NCI-H524 (cell line): ENCODE measurements at places on chromosomes 7 and 10.

GRCh38 chr10:71234970-71235685 is 22.8 kb downstream of the UNC5B start:
- DNase-seq, result no peak

DNA sequence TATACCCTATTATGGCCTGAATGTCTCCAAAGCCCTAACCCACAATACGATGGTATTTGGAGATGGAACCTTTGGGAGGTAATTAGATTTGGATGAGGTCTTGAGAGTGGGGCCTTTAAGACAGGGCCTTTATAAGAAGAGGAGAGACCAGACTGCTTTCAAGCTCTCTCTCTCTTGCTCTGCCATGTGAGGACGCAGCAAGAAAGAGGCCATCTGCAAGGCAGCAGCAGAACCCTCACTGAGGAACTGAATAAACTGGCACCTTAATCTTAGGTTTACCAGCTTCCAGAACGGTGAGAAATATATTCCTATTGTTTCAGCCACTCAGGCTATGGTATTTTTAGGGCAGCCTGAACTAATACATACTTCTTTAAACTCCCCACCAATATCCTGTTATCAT is 2.0 kb upstream of the GNAI1 start:
- no peak for DNase-seq

DNA sequence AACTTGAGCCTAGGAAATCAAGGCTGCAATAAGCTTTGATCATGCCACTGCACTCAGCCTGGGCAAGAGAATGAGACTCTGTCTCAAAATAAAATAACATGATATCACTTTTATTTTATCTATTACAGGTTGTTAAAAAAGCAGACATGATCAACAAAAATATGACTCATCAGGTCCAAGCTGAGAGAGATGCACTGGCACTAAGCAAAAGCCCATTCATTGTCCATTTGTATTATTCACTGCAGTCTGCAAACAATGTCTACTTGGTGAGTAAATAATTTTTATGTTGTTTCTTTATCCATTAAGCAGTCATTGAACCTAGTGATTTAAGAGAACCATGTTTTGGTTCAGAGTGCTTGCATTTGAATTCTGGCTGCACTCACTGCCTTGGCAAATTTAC is 3.3 kb downstream of the MASTL start:
- no peak for DNase-seq

GRCh38 chr7:3294432-3295100 is 6.5 kb upstream of the SDK1 start:
- peak; percentile 93 for DNase-seq

DNA sequence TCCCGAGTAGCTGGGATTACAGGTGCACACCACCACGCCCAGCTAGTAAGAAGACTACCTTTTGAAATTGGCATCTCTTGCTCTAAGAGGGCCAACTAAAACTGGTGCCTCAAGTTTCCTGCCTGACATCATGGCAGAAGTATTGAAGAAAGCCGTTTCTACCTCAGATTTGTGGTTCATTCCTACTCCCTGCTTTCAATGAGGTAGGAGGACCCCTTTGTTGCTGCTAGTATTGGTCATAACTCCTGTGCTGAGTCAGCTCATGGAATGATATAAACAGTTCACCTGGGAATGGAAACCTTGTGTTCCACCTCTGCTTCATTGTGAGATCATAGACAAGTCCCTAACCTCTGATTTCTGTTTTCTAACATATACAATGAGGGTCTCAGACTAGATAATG is 82.8 kb downstream of the CDK6 start:
- no peak for DNase-seq
